ENCODE measurements at places on chromosomes 4 and X.

DNA sequence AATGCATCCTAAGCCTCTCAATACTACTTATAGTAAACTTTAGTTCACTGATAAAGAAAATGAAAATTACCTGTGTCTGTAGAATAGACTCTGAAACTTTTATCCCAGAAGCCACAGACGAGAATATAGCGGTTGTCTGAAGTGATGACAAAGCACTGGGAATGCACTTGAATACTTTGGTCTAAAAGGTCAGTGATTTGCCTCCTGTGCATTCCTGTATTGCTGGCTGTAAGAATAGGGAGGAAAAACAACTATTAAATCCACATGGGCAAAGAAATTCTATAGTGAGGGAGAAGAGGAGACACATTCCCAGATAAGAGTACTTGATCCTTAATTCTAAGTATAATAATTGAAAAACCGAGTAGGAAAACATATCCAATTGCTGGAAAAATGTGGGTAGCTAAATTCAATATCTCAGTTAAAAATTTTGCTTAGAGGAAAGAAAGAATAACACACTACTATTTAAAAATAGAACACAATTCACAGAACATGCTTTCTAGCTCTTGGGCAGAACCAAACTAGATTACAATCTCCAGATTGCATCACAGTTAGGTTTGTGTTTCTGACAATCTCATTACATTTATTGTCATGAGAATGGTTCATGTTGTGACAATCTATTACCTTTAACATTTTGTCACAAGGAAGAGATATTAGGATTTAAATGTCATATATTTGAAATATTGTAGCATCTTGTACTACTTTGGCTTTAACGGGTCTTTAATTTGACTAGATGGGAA, 232.1 kb downstream of the DCLK2 start:
- DNase-seq, result no peak

DNA sequence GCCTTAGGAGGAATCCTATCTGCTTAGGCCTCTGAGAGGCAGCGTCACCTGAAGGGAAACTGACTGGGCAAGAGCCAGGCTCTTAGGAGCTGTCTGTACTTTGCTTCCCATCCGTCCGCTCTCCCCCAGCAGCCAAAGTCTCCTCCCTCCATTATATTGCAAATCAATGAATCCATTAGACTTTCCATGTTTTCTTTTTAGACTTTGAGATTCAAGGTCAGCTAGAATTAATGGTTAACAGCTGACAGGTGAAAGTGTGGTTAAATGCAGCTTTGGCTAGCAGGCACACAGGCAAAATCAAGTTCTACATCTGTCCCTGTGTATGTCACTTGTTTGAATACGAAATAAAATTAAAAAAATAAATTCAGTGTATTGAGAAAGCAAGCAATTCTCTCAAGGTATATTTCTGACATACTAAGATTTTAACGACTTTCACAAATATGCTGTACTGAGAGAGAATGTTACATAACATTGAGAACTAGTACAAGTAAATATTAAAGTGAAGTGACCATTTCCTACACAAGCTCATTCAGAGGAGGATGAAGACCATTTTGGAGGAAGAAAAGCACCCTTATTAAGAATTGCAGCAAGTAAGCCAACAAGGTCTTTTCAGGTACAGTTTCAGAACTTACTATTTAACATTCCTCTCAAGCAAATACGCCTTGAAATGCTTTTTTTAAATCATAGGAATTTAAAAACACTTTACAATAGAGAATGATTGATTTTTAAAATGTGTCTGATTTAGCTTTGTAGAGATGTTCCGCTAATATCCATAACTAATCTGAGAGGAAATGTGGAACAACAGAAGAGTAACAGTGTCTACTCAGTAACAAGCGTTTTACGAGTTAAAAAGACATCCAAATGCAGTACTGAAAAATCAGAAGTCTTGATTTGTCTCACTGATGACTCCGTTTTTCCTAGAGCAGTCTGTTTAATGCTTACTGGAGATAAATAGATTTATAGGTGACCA, at the start of gene F11:
Gene F11, plus strand, starts transcription at position 507 of the 970 bp plus-strand sequence. CDS start 948 bp downstream, outside the sequence.
- DNase-seq, result no peak

DNA sequence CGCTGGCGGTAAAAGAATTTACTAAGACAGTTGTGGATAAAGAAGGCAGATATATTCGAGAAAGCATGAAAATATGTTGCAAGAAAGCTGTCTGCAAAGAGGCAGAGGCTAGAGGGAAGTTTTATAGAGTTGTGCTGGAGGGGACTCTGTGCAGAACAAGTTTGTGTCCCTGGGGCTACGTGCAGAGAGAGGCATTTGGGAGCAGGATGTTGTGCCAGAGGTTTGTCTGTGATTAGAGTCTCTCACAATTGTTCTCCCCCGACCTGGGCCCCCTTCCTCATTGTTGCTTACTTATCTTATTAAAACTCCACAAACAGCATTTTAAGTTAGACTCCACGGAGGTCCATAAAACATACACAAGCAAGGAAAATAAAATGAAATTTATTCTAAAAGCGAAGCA, 831.3 kb downstream of the NLGN4X start:
- DNase-seq, result no peak

DNA sequence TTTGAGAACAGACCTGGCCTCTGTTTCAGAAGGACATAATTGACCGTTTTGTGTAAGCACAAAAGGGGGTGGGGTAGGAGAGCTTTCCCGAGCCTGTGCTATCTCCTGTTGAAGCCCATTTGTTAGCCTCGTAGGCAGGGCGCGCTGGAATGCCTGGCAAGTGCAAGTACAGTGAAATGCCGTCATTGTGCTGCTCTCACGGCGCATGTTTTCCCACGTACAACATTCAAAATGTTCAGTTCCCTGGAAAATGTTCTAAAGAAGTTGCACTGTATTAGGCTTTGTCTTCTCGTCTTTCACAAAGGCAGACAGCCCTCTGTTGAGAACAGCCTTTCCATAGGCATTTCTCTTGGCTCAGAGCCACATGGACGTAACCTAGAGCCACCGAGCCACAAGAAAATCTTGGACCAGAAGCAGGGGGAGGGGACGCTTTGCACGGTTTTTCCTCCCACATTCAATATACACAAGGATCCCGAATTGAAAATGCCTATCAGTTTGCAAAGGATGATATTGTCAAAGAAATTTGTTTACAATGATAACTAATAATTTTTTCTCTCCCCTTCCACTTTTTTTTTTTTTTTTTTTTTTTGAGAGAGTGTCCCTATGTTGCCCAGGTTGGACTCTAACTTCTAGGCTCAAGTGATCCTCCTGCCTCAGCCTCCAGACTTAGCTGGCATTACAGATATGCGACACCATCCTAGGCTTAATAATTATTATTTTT, 54.6 kb upstream of the RAPGEF2 start:
- no peak for DNase-seq

- no peak for DNase-seq
These were observed 22.9 kb downstream of the ACOT9 start for GRCh38 chrX:23720117-23720677.

- no peak for DNase-seq
These were observed 117.6 kb downstream of the STK32B start for GRCh38 chr4:5168891-5169290.

DNA sequence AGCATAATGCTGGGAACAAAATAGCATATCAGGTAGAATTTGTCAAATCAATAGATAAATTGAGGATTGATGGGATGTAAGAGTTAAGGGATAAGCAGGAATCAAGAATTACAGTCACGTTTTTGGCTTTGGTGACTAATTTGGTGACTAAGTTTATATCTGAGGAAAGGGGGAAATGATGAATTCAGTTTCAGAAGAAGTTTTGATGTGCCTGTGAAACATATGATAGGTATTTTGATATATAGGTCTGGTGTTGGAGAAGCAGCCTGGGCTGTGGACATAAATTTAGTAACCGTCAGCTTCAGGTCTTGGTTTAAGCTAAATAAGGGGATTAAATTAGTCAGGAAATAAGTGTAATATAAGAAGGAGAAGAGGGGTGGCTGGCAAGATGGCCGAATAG, 79.0 kb upstream of the EDA2R start:
- DNase-seq, result no peak

GRCh38 chr4:86521373-86521969, 72.6 kb upstream of the PTPN13 start:
- DNase-seq, result no peak

DNA sequence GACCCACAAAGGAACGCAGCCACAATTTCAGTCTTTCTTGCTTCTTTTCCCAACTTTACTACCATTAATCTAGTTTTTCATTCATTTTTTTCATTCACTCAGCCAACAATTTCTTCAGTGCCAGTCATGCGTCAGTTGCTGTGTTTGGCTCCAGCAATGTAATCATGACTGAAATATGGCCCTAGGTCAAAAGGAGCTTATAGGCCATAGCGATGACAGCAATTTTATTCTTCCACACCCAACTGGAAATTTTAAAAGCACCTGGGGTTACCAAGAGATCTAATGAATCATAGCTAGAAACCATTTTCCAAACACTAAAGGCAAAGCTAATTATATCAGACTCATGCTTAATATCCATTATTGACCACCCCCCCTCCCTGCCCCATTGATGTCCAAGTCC, 29.8 kb upstream of the C1QTNF7 start:
- no peak for DNase-seq

- DNase-seq, result no peak
These were observed 14.8 kb downstream of the INTS6L start for GRCh38 chrX:135535077-135535940.

DNA sequence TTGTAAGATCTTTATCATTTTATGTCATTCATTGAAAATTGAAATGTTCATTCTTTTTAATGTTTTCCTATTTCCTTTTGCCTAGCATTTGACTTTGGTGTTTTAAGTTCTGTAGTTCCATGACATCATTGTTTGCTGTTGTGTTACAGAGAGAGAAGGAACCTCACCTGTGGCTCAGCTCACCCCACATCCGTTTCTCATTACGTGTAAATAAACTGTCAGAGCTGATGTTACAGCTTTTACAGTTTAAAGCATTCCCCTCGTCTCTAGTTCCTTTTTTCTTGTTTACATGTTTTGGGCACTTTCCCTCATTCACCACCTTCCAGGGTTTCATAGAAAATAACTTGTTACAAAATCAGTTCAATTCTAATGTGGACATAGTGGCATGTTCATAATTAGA, 137.2 kb downstream of the FNIP2 start:
- peak; percentile 26 for DNase-seq

GRCh38 chr4:61425315-61425714, 225.2 kb downstream of the ADGRL3 start:
- no peak for DNase-seq

DNA sequence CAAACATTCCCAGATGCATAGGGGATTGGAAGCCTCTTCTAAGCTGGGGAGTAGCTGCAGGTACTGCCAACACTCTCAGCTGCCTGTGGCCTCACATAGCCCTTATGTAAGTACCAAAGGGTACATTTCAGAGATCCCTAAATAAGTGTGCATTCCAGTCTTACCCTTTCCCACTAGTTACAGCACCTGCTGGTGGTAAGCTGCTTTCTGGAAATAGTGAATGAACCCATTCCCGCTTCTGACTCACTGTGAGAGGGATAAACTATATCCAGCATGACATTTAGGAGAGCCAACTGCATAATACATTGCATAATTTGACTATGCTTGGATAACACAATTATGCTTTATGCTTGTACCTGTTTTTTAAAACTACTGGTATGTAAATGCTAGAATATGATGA, 149.0 kb downstream of the FAM13A start:
- DNase-seq, result no peak

GRCh38 chr4:139525414-139525813, 30.6 kb downstream of the SETD7 start:
- DNase-seq, result peak; percentile 8

DNA sequence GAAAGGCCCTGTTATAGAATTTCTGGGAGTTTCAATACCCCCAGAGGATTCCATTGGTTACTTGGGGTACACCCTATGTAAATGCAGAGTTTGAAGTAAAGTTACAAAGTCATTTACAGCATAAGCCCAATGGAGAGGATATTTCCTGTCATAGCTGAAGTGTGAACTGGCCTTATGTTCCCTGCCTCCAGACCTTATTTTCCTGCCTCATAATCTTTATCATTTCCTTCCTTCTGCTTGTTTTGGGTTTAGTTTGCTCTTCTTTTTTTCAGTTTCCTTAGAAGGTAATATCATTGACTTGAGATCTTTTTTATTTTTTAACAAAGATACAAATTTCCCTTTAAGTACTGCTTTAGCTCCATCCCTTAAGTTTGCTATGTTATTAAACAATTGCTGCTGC, 85.4 kb downstream of the PPEF1 start:
- DNase-seq, result no peak

DNA sequence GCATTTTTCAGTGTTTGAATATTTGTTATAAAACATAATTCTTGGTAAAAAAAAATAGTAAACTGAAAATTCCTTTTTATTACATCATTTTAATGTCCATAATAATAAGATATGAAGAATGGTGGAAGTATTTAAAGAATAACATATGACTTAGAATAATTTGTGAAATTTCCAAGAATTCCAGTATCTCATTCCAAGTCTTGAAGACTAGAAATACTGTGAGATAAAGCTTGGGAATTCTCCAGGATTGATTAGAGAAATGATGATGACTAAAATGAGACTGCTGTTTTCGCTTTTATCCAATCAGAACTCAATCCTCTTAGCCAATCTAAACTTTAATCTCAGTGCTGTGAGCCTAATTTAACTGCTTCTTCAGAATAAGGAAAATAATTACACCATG, 184.2 kb upstream of the HCCS start:
- no peak for DNase-seq

DNA sequence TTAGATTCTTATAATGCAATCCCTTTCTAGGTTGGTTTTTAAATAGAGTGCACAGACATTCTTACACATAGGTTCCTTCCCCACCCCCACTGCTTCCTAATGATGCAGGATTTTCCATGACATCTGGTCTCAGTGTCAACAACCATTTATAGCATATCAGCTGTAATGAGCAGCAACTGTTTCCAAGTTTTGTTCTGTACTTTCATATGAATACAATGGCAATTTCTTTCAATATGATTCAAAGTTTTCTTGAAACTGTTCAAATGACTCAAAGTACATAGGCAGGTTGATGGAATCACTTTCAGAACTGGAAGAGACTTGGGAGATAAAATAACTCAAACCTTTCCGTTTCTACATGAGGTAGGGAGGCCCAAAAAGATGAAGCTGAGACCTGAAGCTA, 220.7 kb downstream of the CAMK2D start:
- DNase-seq, result no peak

GRCh38 chr4:33085709-33086108, 2365.5 kb downstream of the PCDH7 start:
- DNase-seq, result no peak

DNA sequence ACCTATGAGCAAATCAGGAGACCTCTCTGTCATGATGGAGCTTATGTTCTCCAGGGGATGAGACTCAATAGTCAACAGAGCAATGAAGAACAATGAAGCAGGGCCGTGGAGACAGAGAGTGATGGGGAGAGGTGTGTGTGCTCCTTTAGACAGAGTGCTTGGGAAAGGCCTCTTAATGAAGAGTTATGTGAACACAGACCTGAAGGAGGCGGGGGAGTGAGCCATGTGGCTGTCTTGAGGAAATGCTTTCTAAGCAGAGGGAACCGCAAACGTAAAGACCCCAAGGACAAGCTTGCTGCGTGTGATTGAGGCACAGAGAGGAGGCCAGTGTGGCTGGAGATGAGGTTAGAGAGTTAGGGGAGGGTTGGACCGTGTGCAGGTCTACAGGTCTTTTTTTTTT, 53.1 kb downstream of the CHRNA9 start:
- DNase-seq, result no peak

All from CD4-positive, alpha-beta T cell treated with Interleukin-4 for 4 hours (primary cell).